ENCODE measurements at places on chromosomes 16 and 17.

DNA sequence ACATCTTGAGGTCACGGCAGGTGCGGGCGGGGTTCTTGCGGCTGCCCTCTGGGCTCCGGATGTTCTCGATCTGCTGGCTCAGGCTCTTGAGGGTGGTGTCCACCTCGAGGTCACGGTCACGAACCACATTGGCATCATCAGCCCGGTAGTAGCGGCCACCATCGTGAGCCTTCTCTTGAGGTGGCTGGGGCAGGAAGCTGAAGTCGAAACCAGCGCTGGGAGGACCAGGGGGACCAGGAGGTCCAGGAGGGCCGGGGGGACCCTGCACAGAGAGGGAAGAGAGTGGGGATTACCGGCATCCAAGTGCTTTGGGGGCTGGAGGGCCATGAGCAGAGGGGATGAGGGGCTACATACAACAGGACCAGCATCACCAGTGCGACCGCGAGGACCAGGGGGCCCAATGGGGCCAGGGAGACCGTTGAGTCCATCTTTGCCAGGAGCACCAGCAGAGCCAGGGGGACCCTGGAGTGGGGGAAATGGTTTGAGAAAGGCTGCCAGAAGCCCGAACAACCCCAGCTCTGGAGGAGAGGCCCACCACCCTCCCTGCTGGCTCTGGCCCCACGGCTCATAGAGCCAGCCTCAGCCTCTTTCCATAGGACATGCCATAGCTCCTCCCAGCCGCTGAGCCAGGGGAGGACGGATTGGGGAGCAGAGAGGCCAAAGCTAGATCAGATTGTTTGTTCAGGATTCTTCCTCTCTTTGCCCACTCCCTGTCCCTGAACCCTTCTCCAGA is 14.6 kb downstream of the COL1A1 start:
- no peak for DNase-seq

DNA sequence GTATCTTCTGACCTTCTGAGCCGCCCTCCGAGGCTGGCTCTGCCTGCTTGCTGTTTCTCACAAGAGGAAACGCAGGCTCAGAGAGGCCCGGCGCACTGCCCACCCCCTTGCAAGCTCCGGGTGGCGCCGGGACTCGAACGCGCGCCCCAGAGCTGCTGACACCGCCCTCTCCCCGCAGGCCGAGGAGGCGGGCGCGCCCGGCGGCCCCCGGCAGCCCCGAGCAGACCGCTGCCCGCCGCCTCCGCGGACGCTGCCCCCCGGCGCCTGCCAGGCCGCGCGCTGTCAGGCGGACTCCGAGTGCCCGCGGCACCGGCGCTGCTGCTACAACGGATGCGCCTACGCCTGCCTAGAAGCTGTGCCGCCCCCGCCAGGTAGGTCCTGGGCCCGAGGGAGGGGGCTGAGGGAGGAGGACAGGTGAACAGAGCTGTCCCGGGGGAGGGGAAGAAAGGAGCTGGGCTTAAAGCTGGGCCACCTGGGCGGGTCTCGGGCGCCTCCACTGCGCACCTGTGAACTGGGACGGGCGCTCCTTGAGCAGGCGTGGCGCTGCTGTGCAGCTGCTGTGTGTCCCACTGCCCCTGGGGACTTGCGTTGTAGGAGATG is 18.2 kb downstream of the WFDC1 start:
- DNase-seq = no peak

GRCh38 chr17:41417127-41417526 is 7.3 kb downstream of the KRT37 start:
- no peak for DNase-seq

- no peak for DNase-seq
Observed at GRCh38 chr16:68425498-68426346, 22.6 kb downstream of the SMPD3 start.

DNA sequence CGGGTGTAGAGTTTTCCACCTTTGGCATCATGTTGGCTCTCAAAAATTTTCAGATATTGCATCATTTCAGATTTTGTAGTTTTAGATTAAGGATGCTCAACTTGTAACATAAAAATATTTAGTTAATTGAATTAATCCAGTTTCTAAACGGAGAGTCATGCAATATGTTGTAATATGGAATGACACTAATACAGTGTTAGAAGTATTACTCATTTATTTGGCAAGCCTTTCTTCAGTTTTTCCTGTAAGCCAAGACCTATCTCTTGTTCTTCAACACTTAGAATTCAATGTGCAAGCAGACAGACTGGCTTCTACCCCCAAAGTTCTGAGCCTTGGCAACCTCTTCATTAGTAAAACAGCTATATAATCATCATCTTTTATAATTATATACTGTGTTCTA is 985.0 kb upstream of the GOT2 start:
- DNase-seq = no peak

- DNase-seq = no peak
Observed at GRCh38 chr17:64178011-64178825, 48.3 kb upstream of the ERN1 start.

- DNase-seq = no peak
Observed at GRCh38 chr17:69406941-69407340, 7.6 kb upstream of the MAP2K6 start.

GRCh38 chr16:26363581-26363980 is 671.8 kb downstream of the HS3ST4 start:
- no peak for DNase-seq

GRCh38 chr16:17346621-17347569 is 123.9 kb downstream of the XYLT1 start:
- no peak for DNase-seq

- DNase-seq = peak; percentile 51
Observed at GRCh38 chr16:28182183-28182582, 29.6 kb downstream of the XPO6 start.

- DNase-seq = no peak
Observed at GRCh38 chr16:57999366-57999970, 1.0 kb downstream of the ZNF319 start.

DNA sequence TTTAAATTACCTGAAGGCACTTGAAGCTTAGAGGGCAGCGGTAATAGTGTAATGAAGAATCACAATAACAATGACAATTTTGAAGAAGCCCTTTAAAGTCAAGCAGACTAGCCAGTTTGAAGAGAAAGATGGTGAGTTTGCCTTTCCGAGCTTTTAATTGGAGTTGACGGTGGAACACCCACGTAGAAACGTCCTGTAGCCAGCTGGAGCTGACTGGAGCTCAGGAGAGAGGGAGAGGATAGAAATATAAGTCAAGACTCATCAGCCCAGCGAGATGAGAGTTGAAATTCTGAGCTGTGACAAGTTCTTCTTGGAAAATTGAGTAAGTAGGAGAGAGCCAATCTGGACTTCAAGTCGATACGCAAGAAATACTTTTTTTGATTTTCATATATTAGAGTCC is 91.7 kb upstream of the CACNG3 start:
- DNase-seq = no peak

GRCh38 chr17:33695431-33695830 is 402.3 kb upstream of the ASIC2 start:
- DNase-seq = no peak

- no peak for DNase-seq
Observed at GRCh38 chr16:77668201-77668600, 54.1 kb upstream of the NUDT7 start.

DNA sequence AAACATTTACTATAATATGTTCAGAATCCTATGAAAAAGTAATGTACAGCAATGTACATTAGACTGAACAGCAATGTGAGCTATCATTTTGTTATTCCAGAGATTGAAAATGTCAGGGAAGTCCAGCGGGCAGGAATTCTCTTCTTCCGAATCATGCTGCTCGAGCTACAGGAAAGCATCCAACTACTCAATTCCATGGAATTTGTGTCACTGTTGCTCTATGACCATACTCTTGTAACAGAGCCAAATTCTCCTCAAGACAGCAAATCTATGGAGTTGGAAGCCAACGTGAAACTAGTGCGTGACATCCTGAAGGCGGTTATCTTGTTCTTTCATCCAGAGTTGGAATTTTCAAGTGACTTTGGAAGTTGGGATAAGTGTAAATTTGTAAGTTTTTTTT is 24.8 kb upstream of the NSRP1 start:
- no peak for DNase-seq

DNA sequence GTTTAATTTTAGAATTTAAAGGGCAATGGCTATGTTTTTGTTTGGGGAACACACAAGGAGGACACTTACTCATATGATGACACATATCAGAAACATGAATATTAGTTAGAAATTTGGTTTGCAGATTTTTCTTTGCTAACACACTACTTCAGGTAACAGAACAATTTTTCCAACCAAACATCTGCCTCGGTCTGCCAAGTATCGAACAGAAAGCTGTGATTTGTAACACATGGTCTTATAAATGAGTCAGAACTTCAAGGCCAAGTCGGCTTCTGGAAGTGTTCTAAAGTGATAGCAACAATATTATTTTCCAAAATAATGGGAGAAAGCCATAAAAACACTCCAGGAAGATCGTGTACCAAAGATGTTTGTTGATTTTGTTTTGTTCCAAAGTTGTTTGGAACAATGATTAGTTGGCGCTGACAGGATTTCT is 75.9 kb upstream of the PMFBP1 start:
- DNase-seq = no peak

GRCh38 chr17:37774504-37774903 is 29.6 kb upstream of the HNF1B start:
- no peak for DNase-seq

DNA sequence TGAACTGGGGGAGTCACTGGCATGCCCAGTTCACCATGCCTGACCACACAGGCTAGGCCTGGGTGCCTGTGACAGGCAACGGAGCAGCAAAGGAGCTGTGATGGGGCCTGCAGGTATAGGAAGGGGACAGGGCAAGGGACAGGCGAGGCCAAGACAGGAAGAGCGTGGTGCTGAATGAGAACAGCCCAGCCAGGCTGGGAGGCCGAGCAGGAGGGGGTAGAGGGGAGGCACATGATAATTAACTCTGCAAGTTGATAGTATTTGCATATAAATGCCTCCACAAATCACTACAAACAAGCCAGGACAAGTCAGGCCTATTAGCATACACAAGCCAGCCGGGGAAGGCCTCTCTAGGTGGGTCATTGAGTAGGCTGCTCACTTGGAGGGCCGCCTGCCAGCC is 7.8 kb downstream of the ZFHX3 start:
- DNase-seq = no peak

GRCh38 chr16:75402159-75402820 is 31.0 kb downstream of the CFDP1 start:
- DNase-seq = no peak

DNA sequence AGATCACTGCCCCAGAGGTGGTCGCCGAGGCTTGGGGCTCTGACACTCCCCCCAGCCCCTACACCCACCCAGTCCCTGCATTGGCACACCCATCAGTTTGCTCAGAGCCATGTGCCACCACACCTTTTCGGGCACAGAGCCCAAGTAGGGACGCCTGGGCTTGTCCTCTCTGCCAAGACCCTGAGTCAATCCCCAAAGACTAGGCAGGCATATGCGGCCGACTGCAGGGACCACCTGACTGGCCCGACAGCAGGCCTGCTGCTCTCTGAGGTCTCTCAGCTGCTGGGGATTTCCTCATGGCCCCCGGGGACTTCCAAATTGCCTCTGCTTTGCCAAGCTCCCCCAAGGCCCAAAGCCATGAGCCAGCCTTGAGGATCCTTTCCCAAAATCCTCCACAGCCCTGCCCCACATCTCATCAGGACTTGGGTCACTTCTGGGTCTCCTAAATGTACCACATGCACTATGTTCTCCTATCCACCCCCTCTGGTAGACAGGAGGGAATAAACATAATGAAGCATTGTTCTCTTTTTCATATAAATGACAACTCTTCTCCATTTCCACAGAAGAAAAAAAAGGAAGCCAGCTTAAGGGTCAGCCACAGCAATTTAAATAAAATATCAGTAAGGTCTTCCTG is 30.6 kb downstream of the MYO18A start:
- DNase-seq = no peak

DNA sequence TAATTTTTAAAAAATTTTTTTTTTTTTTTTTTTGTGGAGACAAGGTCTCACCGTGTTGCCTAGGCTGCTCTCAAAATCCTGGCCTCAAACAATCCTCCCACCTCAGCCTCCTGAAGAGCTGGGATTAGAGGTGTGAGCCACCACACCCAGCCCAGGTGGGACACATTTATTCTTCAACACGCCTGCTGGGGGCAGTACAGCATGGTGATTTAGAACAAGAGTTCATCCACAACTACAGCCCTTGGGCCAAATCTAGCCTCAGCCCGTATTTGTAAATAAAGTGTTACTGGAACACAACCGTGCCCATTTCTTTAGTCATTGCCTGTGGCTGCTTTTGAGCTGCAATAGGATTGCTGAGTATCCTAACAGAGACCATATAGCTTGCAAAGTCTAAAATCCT is 92.8 kb downstream of the KATNIP start:
- DNase-seq = no peak

GRCh38 chr16:68362262-68362913 is 51.6 kb downstream of the PRMT7 start:
- no peak for DNase-seq

DNA sequence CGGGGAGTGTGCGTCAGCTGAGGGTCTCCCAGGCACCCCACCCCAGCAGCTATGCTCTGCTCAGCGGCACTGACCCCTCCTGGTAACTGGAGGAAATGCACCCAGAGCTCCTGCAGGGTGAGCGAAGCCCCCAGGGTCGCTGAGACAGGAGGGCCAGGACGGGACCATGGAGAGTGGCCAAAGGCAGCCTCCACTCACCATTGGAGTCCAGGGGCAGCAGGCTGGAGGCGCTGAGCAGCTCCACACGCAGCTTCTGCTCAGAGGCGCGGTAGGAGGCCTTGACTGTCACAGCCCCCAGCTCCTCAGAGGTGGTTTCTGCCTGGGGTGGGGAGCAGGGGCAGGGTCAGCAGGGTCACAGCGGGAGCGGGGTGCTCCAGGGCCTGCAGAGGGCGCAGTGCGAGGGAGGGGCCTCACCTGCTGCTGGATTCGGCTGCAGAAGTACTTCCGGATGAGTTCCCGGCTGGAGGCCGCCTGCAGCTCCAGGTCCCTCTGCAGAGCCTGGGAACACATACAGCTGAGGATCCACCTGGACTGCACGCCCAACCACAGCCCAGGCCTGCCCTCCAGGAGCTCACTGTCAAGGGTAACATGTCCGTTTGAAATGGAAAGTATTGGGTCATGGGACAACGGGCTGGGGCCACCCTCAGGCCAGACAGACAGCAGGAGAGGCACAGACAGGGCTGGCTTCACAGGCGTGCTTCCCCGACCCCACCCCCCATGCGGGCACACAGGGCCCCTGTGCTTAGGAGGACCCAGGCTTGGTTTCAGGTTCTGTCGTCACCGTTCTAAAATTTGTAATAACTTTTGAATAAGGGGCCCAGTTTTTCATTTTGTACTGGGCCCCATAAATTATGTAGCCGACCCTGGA is 13.8 kb downstream of the UNC13D start:
- DNase-seq = no peak

- DNase-seq = no peak
Observed at GRCh38 chr17:69734656-69735055, 320.2 kb downstream of the MAP2K6 start.

DNA sequence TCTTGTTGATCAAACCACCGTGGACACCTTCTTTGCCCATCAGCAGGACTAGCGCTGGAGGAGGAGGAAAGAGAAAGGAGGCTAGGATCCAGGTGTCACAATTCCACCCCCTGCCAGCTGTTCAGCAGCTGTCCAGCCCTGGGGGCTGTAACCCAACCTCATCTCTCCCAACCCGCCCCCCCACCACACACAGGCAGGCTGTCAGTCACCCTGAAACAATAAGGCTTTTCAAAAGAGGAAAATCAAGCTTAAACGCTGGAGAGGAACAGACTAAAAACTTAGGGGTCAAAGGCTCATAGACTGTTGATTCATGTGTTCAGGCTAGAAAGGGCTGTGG is 2.4 kb downstream of the PFN1 start:
- DNase-seq = no peak

Measured in stimulated activated CD4-positive, alpha-beta T cell treated with anti-CD3 and anti-CD28 coated beads, Interleukin-2, amount 100 ng/mL, for 4 hours (primary cell).